ENCODE measurements at places on chromosomes 1 and 21.

- DNase-seq: no peak
Measured at GRCh38 chr1:24643363-24644099, 429 bp downstream of the SRRM1 start.

DNA sequence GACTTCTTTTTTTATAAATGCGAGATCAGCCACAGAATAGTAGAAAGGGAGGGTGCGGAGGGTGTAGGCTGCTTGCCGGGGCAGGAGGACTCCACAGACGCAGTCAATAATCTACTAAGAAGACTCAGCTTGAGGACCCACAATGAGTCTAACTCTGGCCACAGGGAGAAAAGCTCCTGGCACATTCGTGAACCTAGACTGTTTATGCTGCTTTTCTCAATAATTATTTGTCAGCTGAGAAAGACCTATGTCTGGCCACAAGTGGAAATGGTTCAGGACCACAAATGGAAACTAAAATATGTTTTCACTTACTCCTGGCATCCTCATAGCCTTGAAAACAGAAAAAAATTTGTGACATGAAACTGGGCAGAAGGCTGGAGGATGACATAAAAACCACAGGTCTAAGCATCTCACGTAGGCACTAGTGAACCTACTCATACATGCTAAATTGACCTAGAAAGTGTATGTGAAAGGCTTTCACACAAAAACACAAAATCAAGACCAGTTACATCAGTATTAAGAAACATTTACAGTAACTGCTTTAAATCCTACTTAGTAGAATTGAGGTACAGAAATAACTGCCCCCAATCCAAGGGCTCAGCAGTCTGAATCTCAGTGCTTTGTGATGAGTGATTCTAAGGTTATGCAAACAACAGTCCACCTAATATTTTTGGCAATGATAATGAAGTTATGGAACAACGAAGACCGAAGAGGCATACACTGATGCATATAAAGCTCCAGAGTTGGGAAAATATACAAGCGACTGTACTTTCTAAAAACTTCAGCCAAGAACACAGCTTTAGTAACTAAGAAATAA lies 159.5 kb downstream of the SLC45A1 start:
- DNase-seq: no peak

- no peak for DNase-seq
Measured at GRCh38 chr21:21468003-21468402, 469.8 kb downstream of the NCAM2 start.

DNA sequence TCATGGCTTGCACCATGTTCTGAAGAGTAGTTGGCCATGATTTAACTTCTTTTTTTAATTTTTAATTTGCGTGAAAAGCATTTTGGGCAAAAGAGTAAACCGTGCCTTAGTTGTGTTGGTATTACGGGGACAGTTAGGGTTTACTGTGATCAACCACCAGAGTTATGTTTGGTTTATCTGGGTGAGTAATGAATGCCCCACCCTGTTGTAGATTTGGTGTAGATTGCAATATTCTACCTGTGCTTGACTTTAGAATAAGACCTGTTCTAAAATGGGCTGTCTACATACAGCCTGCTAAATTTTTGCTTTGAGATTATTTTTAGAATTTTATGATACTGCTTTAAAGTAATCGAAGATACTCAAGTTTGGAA lies 1.4 kb downstream of the USP25 start:
- DNase-seq: no peak

Data from neuronal stem cell (in vitro differentiated cells).